Amniotic epithelial cell (primary cell): ENCODE measurements at places on chromosomes 3 and 15.

- no peak for DNase-seq
Measured at GRCh38 chr3:188335656-188336055, 181.7 kb downstream of the LPP start.

- no peak for DNase-seq
Measured at GRCh38 chr3:54863786-54864185, 64.1 kb downstream of the LRTM1 start.

DNA sequence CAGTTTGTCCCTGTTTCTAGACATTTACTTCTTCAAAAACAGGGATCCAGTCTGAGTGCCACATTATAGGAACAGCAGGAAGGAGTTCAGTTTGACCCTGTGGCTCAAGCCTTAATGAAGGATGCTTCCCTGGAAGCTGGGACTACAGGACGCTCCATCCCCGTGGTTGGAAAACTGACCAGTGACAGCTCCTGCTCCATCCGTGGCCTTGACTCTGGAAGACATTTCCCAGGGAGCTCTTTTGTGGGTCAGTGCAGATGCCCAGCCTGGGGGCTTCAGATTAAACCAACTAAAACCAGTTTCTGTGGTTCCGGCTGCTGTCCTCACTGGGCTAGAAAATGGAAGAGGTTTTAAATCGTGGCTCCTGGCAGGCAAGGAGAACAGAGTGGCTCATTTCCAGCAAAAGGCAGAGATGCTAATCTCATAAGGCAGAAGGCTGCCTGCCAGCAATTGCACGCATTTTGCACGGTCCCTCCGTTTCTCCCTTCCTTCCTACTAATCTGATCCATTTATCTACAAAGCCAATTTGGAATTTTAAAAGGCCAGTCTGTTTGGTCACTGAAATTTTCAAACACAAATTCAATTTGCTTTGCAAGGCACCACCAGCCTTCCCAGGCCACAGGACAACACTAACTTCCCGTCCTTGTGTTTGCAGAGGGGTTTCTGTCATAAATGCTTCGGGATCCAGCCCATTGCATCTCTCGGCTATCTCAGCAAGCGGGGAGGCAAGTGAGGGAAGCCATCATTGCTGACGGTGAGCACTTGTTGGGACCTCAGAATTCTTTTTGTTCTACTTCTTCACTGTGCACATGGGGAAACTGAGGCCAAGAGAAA, 6.2 kb upstream of the SSUH2 start:
- DNase-seq, result no peak

GRCh38 chr3:193620650-193621049, 27.6 kb downstream of the OPA1 start:
- peak; percentile 50 for DNase-seq

DNA sequence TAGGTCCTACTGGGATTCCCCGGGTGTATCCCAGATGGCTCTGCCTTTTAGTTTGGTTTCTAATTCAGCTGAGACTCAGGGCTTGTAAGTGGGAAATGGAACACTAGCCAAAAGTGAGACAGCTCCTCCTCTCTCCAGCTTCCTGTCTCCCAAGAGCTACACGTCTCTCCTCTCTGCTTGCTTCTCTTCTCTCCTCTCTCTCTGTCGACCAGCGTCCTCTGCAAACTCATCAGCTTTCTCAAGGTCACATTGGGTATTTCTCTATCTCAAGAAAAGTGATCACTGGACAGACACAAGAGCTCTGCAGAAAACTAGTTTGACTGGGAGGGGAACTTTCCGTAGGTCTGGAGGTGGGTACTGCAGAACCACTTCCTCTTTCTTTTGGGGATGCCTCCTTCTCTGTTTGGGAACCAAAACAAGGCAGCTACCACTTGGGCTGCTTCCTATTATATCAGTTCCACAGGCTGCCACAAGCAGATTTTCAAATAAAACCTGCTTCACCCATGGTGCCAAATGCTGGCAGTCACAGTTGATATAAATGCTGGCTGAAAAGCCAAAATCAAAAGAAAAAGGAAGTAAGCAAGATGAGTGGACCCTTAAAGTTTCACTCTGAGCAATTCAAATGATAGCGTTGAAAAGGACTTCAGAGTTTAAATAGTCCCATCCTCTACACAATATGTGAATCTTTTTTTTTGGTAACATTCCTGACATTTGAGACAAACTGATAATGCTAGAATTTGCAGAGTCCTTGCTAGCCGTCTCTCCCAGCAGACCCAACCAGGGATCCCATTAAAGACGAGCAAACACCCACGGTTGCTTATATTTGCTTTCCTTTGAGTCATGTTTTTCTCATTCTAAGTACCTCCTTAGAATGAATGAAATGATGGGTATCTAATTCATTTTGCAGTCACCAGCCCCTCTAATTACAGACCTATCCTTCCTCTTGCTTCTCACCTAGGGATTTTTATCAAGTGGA, 7.2 kb upstream of the DYNC1LI1 start:
- DNase-seq, result no peak

DNA sequence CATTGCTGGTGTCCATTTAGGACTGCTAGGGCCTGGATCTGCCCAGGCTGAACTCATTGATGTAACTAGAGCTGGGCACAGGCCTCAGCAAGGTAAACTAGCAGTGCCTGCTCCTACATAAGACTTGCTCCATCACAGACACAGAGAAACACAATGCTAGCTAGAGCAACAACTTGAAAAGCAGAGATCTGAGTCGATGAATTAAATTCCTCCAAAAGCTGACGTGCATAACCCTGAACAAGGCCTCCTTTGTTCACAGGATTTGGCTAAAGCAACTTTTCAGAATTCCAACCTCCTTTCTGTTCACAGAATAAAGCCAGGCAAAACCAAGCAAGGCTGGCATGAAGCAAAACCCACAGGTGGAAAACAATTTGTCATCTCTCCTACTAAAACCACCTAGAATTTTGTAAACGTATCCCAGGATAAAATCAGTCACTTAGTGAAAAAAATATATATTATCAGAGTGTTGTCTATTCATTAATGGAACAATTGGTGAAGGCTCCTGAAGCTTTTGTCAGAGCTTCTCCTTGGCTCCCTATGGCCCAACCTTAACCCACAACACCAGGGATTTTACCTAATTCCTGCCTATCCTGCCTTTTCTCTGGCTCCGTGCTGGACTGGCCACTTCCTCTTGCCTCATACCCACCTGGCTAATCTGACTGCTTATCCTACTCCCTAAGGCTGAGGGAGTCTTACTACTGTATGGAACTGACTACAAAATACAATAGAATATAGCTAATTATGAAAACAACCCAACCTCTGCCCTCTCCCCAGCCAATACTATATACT, 39.9 kb downstream of the PLCH1 start:
- no peak for DNase-seq

DNA sequence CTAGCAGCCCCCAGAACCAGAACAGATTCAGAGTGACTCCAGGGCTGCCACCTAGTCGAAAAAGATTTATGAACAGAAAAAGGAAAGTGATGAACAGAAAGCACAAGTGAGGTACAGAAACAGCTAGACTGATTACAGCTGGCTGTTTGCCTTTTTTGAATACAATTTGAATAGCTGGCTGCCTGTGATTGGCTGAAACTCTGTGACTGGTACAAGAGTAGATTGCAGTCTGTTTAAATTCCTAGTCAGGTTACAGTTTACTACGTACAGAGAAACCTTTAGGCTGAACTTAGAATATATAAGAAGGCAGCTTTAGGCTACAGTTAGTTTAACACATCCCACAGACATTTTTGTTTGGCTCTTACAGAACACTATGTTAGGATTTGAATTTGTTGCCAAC, 10.0 kb downstream of the CCDC13 start:
- peak; percentile 78 for DNase-seq

DNA sequence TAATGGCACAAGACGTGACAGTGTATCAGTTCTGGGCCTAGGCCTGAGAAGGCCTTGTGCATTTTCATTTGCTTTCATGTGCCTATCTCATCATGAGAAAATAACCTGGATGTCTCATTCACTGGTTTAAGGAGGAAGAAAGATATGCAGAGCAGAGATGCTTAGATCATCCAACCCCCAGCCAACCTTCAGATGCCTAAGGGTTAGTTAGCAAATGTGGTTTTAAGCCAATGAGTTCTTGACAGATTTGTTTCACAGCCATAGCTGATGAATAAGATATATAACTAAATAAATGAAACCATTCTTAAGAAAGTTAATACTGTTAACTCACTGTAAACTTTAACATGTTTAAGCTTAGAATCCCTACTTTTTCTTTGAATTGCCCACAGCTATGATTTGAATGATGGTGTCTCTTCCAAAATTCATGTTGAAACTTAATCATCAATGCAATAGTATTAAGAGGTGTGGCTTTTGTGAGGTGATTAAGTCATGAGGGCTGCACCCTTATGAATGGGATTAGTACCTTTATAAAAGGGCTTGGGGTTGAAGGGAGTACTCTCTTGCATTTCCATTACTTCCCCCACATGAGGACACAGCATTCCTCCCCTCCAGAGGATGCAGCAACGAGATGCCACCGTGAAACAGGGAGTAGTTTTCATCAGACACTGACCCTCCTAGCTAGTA, 324.6 kb upstream of the TBC1D5 start:
- no peak for DNase-seq

DNA sequence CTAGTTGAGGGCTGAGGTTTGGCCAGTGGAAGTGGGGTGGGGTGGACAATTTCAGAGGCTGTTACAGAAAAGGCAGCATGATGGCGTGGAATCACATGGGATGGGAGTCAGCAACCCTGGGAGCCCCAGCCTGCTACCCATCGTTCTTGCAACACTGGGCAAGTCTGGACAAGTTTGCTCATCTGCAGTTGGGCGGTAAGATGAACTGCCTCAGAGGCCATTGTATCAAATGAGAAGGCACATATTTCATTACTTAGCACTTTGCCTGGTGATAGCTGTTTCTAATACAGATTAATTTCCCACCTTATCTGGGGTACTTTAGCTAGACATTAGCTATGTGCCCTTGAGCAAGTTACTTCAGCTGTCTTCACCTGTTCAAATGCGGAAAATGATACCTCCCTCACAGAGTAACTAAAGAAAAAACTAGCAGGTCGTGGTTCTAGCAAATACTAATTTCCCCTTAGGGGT, 248.9 kb downstream of the THSD4 start:
- no peak for DNase-seq
